ENCODE measurements at places on chromosomes 1 and 21. TPM values are rescaled to one million over a fixed set of nuclear protein-coding genes. Genes with fewer than 3 reads are reported as not detected.

WDR3 gene
- 14.5 TPM for total RNA-seq

DNA sequence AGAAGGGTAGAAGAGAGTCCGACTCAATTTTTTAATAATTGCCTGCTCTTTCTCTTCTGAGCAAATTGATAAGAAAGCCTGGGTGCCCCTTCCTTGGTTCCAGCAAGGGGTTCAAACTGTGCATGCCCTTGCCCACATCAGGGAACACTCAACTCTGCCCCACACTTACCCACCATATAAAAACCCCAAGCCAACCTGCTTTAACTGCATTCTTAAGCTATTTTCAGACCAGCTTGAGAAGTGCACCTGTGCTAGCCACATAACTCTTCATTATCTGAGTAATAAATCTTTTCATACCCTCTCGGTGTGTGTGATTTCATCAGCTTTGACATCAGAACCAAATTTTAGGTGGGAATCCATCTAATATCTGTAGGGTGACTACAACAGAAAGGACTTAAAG lies 509.6 kb downstream of the MRPL39 start:
- no peak for DNase-seq

SHISAL2A gene
- 0.45 TPM for total RNA-seq

GRCh38 chr1:41773144-41773591 lies 145.6 kb downstream of the HIVEP3 start:
- DNase-seq, result no peak

GRCh38 chr1:159077120-159077961 lies 775 bp upstream of the AIM2 start:
- peak; percentile 46 for DNase-seq

DNA sequence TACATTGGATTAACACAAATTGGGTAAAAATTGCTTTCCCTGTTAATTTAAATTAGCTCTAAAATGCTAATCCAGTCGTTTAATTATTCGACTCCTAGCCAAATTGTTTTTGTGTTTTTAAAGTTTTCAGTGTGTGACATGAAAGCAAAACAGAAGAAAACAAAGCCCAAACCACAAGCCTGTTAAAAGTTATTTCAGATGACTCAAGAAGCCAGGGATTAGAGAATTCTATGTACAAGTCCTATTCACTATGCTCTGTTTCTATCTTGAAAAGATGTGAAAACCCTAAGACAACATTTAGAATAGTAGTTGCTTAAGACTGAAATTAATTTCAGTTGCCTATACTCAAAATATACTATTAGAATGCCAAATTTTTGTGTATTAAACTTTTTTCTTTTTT lies 294.8 kb upstream of the ADAMTS5 start:
- DNase-seq, result no peak

GRCh38 chr21:45335151-45335760 lies 47.6 kb upstream of the POFUT2 start:
- peak; percentile 15 for DNase-seq

FAM76A gene
- total RNA-seq, result 13.9 TPM

DNA sequence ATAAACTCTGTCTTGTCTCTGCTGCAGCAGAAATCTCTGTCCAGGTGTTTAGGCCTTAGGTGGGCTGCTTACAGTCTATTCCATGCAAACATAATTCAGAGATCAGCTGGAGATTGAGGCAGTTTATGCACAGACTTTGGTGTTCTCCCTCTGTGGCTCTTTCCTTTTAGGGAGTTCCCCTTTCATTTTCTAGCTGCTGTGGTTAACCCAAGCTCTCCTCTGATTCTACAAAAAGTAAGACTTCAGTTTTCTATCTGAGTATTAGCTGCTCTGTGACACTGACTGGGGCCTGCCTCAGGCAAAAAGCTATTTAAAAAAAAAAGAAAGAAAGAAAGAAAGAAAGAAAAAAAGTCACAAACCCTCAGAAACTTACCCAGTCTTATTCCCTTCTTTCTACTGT lies 211.1 kb downstream of the CAMTA1 start:
- DNase-seq, result no peak

DNA sequence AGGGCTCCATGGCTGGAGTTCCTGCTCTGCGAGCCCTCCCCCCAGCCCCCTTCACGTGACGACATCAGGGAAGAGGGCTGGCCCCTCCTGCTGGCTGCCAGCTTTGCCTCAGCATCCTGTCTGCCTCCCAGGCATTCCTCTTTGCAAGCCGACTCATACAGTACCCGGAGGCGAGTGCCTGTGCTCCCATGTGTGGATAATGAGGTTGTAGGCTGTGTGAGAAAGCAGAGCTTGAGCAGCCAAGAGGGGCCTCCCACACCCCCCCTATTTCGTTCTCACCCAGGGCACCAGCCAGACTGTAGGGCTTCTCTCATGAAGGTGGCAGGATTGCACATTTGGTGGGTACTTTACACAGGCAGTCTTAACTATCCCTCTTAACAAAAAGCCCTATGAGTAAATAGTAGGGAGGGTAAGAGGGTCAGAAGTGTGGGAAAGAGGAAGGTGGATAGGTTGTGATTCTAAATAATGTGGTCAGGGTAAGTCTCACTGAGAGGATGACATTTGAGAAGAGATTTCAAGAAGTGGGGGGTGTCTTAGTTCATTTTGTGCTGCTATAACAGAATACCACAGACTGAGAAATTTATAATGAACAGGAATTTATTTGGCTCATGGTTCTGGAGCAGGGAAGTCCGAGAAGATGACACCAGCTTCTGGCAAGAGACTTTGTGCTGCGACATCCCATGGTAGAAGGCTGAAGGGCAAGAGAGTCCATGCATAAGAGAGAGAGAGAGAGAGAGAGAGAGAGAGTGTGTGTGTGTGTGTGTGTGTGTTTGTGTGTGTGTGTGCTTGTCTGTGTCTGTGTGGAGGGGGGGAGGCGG lies 113.5 kb downstream of the OMA1 start:
- DNase-seq, result no peak

DNA sequence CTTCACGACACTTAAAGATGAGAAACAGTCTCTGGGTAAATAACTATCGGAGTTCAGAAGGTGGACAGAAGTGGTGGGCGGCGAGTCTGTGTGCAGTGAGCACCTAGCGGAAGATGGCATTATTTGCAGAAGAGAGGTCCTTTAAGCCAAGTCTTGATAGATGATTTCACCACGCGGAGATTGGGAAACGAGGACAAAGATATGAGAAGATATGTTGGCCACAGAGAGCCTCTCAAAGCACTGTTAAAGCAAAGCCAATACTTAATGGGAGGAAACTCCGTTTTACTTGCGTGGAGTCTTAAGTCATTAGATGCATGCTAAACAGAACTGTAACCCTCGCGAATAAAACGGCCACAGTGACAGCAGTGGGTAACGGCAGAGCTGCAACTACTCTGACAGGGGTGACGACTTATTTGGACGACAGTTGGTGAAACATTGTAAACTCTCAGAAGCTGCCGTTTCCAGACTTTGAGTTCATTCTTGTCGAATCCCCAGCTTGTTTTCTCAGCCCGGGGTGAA lies 577 bp upstream of the CEP350 start:
- DNase-seq, result peak; percentile 31

SYTL1 gene
- total RNA-seq, result 12.9 TPM

DNA sequence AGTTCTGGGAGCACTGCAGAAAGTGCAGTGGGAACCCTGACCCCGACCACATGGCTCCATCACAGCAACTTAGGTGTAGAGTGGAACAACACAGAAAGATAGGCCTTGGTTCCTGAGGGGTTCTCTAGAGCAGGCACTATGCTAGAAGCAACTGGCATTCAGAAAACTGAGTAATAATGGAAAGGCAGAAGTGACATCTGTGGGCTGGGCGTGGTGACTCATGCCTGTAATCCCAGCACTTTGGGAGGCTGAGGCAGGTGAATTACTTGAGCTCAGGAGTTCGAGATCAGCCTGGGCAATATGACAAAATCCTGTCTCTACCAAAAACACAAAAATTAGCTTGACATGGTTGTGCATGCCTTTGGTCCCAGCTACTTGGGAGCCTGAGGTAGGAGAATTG lies 5.3 kb downstream of the MRPS15 start:
- no peak for DNase-seq

LCE1F gene
- total RNA-seq, result not detected

UMODL1 gene
- 0.43 TPM for total RNA-seq

- no peak for DNase-seq
Measured at GRCh38 chr21:35244514-35244913, 195.4 kb upstream of the RUNX1 start.

DNA sequence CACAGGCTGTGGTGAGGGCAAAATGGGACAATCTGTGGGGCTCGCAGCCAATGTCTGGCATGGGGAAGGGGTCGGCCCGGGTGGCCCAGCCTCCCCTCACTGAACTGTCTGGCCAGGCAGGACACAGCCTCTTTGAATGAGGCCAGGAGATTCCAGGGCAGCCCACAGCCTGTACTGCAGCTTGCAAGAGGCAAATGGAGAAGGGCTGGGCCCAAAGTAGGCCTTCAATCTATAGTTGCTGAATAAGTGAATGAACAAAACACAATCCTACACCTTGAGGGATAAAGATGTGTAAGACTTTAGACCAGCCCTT lies 23.2 kb downstream of the SLC27A3 start:
- no peak for DNase-seq

SLC16A4 gene
- total RNA-seq, result 1.6 TPM
